Fibroblast of mammary gland (primary cell): ENCODE measurements at places on chromosomes 2 and 18.
A peak's percentile ranks its signal among the peaks of the same experiment; 100 is the strongest.

GRCh38 chr2:113979191-113980128 is 89.6 kb downstream of the ACTR3 start:
- no peak for DNase-seq

DNA sequence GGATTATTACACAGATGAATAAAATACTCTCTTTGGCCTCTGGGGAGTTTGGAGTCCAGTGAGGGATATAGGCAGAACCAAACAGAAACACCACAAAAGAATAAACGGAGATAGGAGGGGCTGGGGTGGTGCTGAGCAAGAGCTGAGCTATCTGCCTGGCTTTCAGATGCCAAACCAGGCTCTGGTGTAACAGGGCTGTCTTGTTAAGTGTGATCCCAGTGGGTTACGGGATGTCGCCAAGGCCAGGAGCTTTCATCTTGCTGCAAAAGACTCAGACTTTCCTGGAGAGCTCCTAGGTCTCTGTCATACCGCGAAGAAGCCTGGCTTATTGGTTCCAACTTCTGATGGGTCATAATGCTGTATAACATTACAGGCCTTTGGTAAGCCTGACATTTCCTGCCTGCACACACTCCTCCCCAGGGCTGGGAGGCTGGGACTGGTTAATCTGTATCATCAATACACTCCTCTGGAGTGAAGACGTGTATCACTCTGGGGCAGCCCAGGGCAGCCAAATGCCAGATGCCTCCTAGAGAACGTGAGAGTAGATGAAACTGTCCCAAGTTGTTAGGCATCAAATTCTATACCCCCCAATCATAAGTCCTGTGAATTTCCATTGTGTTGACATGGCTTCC is 60.5 kb downstream of the STPG4 start:
- peak; percentile 62 for DNase-seq

- no peak for DNase-seq
Measured at GRCh38 chr2:241858206-241859016, at the start of gene PDCD1. PDCD1 (minus strand) TSS chr2:241858894; CDS start chr2:241858838, 56 bp downstream.

GRCh38 chr18:29172756-29173067 is 995.8 kb upstream of the CDH2 start:
- no peak for DNase-seq

GRCh38 chr2:20563833-20564232 is 87.1 kb downstream of the HS1BP3 start:
- DNase-seq: peak; percentile 95

DNA sequence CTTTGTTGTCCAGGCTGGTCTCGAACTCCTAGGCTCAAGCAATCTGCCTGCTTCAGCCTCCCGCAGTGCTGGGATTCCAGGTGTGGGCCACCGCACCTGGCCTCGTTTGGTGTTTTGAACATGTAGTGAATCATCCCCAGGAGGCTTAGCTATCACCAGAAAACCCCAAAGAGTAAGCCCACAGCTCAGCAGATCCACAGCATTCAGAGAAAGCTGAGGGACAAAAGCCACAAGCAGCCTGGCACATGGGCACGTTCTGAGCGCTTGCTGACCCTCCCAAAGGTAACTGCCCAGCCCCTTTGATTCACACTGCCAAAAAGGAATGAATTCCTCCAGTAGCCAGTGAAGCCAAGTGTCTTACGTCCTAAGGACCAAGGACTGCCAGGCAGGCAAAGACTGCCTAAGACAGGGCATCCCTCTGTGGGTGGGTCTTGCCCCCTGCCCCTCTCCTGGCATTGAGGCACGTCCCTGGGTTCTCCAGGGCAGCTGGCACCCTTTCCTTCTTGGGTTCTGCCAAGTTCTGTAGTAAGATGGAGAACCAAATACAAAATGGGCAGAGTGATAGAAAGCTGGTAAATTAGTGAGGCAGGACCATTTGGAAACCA is 31.7 kb downstream of the MBP start:
- DNase-seq: peak; percentile 6

GRCh38 chr18:58491113-58491696 is 137.7 kb downstream of the ALPK2 start:
- no peak for DNase-seq

DNA sequence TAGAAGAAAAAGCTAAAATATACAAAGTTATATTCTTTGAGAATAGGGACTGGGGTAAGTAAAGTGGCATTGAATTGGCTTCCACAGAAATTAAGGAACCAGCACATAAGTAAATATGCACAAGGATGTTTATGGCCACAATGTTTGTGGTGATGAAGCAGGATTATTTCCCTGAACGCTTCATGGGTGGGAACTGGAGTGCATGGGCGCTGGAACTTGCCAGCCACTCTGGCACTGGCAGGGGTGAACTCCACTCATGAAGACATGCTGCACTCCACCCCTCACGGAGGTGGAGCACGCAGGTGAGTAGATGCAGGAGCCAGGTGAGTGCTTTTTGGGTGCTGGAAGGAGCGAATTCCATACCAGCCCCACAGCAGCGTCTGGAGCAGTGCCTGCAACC is 94.1 kb downstream of the BCL2 start:
- DNase-seq: no peak

- DNase-seq: peak; percentile 16
Measured at GRCh38 chr18:908758-909724, 4.4 kb downstream of the ADCYAP1 start.

DNA sequence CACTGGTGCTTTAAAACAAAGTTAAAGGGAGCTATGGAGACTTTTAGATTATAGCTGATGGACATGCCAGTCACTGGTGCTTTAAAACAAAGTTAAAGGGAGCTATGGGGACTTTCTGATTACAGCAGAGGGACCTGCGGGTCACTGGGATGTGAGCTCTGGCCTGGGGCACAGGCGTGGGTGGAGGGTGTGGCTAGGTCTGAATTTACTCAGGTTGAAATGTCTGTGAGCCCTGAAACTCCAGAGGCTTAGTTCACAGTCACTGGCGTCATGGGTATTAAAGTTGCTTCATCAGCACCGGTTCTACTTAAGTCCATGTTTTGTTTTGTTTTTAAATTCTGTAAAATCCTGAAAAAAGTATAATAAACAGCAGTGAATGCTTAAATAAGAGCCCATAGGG is 49.0 kb upstream of the TMEM18 start:
- no peak for DNase-seq

DNA sequence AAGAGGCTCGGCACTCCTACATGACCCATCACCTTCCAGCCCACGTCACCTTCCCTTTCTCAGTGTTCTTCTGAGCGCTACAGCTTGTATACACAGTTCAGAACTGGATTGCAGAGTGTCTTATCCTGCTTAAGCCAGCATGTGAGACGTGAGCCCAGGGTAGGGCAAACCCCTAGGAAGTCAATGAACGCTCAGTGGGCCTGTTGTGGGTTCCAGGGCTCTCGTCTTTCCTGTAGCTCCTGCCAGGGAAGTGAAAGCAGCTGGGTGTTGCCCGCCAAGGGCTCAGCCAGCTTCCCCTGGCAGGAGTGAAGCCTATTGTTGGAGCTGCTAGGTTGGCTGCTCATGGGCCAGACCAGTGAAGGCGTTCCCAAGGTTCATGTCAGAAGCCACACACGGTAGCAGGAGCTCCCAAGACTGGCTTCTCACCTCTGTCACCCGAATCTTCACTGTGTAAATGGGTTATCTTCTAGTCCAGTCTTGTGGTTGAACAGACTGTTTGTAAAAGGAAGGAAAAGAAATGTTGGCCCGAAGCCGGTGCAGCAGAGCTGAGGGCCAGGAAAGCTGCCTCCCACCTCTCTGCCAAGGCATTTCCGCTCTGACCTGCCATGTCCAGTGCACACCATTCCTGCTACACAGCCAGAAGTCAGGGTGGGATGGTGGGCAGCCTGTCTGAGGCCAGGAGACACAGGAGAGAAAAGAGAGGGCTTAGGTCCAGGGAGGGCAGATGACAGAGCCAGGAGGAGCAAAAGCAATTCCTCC is 69.6 kb upstream of the RMDN2 start:
- no peak for DNase-seq
